Stimulated activated CD8-positive, alpha-beta memory T cell treated with anti-CD3 and anti-CD28 coated beads, Interleukin-12 subunit alpha, Interleukin-12 subunit beta, amount 100 ng/mL, for 1 hour (primary cell): ENCODE measurements at places on chromosomes 4 and X.

- DNase-seq = no peak
These were observed 104.7 kb upstream of the NKX1-1 start for GRCh38 chr4:1510931-1511330.

DNA sequence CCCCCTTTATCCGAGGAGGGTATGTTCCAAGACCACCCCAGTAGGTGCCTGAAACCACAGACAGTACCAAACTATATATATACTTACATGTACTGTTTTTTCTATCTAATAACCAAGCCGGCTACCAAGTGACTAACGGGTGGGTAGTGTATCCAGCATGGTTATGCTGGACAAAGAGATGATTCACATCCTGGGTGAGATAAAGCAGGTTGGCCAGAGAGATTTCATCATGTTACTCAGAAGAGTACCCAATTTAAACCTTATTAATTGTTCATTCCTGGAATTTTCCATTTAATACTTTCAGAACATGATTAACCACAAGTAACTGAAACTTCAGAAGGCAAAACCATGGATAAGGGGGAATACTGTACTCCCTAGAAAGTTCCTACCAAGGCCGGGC, 46.5 kb downstream of the RFC1 start:
- no peak for DNase-seq

GRCh38 chrX:139196890-139197289, 333.6 kb upstream of the F9 start:
- no peak for DNase-seq

DNA sequence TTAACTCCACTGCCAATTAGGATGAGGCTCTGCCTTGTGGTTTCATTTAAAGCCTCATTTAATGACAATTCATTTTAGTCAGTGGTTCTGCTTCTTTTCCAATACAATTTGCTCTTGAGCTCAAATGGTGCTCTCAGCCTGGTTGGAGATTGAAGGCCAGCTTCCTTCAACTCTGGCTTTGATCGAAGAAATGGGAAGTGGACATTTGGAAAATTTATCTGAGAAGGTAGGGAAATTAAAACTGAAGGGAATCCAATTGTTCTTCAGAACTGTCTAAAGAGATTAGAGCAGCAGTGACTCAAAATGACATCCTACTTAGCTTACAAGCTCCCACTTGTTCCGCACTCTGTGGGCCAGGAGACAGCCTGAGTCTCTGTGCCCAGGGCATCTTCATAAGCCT, 206.8 kb downstream of the SMARCA1 start:
- no peak for DNase-seq

DNA sequence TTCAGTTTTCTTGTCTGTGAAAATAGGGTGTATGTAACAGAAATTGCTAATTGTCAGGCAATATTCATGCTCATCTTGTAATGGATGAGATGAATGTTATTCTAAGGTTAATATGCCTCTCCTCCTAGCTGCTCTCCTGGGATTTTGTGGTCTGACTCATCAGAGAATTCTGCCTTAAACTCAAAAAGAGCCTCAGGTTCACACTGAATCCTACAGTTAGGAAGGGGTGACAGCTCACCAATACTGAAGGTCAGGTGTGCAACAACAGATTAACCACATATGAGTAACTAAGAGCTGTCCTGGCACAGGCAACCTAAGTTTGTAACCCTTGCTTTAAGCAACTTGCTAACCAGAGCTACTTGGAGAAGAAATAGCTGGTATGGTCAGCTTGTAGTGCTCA, 197.7 kb downstream of the SPATA18 start:
- no peak for DNase-seq

DNA sequence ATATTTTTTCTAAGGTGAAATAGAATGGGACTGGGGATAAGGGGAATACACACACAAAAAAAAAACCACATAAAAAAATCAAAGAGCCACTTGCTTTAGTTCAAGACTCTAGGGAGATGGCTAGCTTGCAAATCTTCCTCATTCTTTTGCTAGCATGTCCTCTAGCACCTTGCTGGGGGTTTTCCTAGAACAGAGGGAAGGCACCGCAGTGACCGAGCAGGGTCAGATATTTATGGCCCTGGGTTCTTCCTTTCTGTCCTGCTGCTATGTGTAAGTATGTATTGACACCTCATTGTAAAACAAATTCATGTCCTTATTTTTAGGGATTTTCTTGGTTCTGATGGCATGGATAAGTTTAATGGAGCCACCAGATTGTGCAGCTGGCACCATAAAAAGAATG, 81.2 kb downstream of the SHISA3 start:
- no peak for DNase-seq

DNA sequence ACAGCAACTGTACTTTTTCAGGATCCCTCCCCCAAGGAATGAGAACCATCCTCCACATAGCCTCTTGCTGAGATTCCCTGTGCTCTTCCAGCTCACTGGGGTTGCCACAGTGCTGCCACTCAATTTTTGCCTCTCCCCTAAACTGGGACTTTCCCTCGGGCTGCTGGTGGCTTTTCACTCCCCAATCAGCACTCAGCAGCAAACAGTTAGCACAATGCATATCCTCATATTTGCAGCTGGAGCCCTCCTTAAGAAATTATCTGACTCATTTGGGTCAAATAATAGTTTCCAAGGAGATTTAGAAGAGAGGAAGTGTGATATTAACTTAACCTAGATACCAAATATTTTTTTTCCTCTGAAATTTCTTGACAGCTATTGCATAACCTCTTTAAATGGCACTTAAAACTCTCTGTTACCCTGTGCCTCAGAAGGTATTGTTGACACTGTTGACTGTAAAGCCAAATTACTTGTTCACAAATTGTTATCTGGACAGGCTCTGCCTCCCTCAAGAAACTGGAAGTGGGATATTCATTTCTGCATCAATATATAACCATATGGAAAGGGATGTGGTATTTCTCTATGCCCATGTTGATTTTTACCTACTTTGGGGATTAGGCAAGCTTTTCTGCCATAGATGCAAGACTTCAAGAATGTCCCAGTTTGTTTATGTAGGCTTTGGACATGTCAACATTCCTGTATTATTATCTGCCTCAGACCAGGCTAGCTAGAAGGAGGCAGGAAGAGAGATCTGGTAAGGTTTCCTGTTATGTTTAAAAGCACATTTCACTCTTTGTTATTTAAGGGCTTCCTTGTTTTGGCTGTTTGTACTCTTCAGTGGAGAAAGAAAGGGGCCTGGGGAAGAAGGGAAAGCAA, 58.0 kb downstream of the SEPTIN11 start:
- no peak for DNase-seq

GRCh38 chr4:186915816-186916215, 192.2 kb upstream of the FAT1 start:
- no peak for DNase-seq

DNA sequence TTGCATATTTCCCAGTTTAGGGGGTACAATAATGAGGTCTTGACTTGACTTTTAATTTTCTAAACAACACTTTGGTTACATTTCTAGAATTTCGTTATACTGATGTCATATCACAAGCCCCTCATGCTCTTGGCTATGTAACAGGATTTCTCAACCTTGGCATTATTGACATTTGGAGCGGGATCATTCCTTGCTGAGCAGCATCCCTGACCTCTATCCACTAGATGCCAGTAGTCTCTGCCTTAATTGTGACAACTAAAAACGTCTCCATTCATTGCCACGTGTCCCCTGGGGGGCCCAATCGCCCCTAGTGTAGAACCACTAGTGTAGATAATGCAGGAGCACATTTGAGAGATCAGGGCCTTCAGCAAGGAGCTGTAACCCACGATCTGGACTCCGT, 234.2 kb upstream of the MID1 start:
- DNase-seq = no peak

- no peak for DNase-seq
These were observed 80.1 kb downstream of the GPC3 start for GRCh38 chrX:133905305-133905704.

- DNase-seq = no peak
These were observed 5.4 kb upstream of the PIM2 start for GRCh38 chrX:48924270-48924669.

DNA sequence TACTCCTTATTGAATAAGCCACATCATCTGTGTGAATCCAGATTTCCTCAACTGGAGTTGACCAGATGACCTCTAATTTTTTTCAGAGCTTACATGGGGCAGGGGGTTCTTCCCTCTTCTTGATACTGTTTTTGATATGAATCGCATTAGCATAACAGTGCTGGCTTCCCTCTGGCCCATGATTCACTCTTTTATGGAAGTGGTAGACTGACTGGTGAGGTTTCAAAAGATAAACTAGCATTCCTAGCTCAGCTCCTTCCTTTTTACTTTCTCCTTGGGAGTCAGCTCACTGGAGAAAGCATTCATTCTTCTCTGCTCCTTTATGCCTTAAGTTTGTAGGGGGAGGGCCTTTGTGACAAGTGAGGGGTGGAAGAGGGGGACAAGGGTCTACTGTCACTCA, 161.0 kb upstream of the FGF13 start:
- DNase-seq = no peak

GRCh38 chr4:57676394-57676793, 566.2 kb upstream of the IGFBP7 start:
- DNase-seq = no peak

GRCh38 chr4:128289523-128290158, 2.0 kb upstream of the PGRMC2 start:
- DNase-seq = no peak

- DNase-seq = peak; percentile 48
These were observed 9.7 kb upstream of the GEMIN8 start for GRCh38 chrX:14039344-14039743.

DNA sequence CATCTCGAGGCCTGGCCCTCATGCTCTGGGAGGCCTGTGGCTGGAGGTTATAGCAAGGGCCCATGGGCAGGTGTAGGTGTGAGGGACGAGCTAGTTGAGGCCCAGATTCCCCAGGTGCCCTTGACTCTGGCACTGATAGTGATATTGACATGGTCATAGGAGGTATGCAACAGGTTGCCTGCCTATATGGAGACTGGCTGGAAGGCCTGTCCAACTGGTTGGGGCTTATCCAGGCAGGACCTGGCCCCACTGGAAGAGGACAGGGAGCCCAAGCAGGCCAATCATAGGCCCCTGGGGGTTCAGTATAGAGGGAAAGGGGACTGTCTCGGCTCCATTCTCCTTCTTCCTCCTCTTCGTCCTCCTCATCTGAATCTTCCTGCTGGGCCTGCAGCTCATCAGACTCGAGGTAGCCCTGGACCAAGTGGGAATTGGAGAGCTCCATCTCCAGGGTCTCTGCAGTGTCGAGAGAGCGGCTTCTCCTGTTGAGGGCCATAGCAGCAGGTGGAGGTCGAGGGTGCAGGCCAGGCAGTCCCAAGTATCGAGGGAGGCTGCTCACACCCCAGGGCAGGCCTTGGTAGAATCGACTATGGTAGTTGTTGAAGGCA, 15.3 kb downstream of the AMER1 start:
- no peak for DNase-seq

DNA sequence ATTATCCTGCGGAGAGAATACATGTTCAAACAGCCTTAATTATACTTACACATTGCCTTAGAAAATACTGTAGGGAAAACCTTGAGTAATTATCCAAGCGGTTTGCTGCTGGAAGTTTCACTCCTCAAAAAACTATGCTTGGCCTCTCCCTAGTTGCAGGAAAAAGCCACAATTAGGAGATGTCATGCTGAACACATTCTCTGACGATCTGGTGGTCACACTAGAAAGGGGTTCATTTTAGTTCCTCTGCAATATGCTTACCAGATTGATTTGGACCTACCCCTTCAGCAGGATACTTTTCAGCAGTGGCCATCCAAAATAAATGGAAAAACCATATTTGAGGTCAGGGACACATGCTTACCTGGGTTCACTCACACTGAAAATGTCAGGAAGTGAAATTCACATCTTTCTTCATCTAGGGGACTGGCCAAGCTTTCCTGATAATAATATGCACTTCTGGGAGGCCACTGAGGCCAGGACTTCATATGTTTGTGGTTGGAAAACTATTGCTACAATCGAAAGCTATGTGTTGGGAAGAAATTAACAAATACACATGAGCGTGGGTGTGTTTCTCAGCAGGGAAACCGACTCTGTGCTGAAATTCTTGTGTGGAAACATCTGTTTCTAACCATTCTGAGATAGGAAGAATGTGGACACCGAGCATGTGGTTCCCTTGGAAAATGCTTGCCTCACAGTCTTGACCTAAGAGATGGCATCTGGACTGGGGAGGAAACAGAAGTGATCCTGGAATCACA, 68.8 kb downstream of the ATXN3L start:
- no peak for DNase-seq

- no peak for DNase-seq
These were observed 227.4 kb upstream of the CXorf51B start for GRCh38 chrX:146581981-146582712.

DNA sequence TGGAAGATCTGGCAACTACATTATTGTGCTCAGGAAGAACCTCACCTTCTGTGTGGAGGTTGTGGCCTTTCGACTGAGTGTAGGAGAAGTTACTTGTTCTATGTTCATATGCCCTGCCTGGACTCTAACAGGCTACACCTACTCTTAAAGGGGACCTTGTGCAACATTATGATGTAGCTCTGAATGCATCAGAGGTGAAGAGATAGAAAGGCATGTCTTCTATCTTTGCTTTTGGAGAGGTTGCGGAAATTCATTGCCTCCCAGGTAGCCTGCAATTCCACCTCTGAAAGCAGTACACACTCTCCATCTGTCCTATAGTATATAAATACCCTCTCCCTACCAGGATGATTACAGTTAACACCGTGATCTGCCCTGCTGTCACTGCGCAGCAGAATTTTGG, 7.1 kb upstream of the SLAIN2 start:
- DNase-seq = no peak

DNA sequence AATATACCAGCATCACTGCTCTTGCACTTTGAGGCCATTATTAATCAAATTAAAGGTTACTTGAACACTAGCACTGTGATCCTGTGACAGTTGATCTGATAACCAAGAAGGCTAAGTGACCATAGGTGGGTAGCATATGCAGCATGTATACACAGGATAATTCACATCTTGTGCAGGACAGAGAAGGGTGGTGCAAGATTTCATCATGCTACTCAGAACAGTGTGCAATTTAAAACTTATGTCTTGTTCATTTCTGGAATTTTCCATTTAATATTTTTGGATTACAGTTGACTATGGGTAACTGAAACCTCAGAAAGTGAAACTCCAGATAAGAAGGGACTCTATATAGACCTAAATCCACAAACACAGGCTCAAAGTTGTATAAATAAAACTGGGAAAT, 78.2 kb upstream of the PDE5A start:
- DNase-seq = no peak

GRCh38 chrX:87805829-87806490, 288.4 kb downstream of the KLHL4 start:
- no peak for DNase-seq

GRCh38 chr4:3361896-3362295, 69.1 kb downstream of the RGS12 start:
- DNase-seq = no peak

- no peak for DNase-seq
These were observed 327.8 kb downstream of the NR3C2 start for GRCh38 chr4:148114436-148114835.
